D721Med (cell line): ENCODE measurements at places on chromosomes 2 and 18.

DNA sequence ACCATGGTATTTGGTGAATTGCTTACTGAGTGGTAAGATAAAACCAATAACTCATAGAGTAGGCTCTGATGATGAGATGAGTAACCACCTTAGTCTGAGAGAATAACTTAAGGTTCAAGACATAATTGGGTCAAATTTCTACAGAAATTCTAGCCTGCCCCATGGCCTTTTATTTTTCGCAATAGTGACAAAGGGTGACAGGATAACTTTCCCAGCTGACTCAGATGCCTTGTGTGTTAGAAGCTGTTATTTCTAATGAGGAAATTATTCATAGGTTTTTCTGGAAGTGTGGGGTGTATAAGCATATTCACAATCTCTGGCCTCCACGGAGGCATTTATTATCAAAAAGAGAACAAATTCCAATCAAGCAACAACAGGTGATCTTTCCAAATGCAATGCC, 159.0 kb downstream of the NUP35 start:
- DNase-seq = no peak

GRCh38 chr2:199994371-199994770, 39.0 kb downstream of the MAIP1 start:
- no peak for DNase-seq

DNA sequence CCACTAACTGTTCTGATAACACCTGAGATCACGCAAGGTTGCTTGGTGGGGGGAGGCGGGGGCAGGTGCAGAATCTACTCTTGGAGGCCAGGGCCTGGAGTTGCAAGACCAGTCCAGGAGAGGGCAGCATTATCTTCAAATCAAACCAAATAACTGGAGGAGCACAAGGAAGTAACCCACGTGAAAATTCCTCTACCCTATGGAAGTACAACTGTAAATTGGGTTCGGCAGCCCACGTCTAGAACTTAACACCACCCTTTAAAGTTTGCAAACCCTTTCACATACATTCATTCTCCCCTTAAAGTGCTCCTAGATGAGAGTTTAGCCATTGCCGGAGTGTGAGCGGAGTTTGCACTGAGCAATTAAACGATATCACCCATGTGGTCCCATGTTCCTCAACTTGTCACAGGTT, 19.6 kb upstream of the CXCR1 start:
- DNase-seq = peak; percentile 26

DNA sequence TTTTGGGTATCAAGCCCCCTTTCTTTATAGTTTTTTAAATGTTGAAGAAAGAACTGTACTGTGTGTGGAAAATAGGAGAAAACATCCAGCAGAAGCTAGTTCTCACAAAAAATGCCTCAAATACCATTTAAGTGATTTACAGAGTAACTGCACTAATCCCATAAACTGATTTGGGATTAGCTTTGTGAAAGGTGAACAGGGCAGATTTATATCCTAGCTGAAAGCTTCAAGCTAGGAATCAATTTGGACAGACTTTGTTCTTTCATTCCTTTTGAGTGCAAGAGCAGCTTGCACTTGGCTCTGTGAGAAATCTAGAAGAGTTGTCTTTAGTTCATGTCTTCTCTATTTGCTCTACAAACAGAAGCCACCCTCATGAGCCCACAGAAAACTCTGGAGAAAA, 183.9 kb upstream of the VRK2 start:
- no peak for DNase-seq

GRCh38 chr2:120578576-120579352, 156.9 kb upstream of the GLI2 start:
- DNase-seq = no peak

DNA sequence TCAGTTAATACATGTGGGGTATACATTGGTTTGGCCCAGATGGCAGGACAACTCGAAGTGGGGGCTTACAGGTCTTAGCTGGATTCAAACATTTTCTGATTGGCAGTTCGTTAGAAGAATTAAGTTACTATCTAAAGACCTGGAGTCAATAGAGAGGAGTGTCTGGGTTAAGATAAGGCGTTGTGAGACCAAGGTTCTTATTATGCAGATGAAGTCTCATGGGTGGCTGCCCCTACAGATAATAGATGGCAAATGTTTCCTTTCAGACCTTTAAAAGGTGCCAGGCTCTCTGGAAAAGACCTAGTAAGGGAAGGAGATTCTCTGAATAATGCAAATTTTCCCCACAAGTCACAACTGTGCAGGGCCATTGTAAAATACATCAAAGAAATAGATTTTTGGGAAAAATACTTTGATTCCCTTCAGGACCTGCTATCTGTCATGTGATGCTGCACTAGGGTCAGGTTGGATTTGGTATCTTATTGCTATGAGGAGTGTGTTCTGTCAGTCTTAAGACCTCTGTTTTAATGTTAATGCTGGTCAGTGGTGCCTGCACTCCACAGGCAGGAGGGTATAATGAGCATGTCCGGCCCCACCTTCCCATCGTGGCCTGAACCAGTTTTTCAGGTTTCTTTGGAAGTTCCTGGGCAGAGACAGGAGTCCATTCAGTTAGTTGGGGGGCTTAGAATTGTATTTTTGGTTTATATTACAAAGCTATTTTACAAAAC, 14.3 kb upstream of the MC5R start:
- no peak for DNase-seq

DNA sequence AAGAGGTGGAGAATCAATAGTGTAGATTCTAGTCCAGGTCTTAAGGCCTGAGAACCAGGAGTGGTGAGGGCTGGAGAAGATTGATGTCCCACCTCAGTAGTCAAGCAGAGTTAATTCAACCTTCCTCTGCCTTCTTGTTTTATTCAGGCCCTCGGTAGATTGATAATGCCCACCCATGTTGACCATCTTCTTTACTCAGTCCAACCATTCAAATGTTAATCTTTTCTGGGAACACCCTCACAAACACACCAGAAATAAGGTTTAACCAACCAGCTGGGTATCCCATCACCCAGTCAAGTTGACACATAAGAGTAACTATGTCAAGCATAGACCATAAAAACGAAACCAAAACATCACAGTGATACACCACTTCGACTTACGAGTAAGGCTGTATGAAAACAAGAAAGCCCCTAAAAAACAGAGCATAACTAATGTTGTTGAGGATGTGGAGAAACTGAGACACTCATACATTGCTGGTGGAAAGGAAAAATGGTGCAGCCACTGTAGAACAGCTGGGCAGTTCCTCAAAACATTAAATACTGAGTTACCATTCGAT, 57.5 kb downstream of the SLC35F5 start:
- DNase-seq = no peak

DNA sequence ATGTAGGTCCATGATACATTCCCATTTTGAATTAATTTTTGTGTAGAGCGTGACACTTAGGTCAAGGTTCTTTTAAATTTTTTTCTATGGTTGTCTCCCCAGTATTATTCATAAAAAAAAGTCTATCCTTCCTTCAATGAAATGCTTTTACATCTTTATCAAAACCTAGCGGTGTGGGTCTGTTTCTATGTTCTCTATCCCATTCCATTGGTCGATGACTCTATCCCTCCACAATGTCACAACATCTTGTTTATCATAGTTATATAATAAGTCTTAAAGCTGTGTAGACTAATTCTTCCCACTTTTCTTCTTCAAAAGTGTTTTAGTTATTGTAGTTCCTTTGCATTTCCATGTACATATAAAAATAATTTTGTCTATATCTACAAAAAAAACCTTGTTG, 47.2 kb upstream of the GPR17 start:
- no peak for DNase-seq

DNA sequence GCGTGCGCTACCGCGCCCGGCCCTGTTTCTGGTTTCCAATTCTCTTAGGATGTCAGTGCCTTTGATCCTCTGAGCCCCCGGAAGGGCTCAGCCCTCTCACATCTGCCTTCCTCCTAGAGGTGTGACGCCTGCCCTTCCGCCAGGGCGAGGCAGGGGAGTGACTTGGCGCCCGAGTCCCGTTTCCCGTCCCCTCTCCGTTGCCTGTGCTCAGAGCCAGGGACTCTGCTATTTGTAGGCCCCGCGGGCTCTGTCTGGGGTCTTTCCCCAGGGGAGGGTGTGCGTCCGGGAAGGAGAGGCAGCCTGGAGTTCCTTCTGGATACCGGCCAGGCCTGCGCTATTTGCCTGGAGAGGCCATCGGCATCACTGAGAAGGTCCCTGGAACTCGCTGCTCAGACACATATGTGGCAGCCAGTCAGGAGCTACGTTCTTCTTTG, 103.7 kb upstream of the TAF1B start:
- no peak for DNase-seq

DNA sequence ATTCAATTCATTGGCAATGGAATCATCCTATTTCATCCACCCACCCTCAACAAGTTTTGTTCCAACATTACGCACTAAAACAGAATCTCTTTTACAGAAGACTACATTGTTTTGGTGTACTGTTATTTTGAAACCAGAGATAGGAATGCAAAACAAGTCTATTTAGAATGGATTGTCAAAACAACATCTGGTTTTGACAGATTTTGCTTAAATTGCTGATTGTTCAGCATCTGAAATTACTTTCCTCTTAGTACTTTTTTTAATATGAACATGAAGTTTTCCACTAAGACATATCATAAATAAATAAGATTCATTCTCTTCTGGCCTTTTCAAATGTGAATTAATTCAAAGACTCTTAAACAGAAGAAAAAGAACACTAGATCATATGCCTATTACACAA, 323.9 kb upstream of the TFPI start:
- DNase-seq = no peak

DNA sequence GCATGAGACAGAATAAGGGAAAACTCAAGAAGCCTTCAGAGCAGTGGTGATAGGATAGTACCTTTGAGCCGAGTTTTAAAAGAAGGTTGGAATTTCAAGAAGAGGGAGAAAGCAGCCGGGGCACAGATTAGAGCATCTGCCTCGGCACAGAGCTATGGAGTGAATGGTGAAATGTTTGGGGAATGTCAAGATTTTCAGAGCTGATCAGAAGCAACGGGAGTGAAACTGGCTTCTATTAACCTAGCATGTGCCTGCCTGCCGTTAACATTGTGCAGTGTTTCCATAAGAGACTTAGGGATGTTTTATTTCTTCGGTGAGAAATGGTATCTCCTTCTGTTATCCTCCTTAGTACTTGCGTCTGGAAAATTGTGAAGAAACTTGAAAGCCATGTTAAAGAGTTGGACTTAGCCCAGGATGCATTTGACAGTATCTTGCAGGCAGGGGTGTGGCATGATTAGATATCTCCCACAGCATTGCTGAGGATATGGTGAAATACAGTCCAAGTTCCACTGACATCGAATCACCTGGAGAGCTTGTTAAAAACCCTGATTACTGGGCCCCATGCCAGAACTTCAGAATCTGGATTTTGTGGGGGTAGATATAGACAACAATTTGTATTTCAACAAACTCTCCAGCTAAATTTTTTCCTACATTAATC, 96.8 kb upstream of the PPP1CB start:
- DNase-seq = no peak

- DNase-seq = no peak
Measured at GRCh38 chr2:24616616-24617015, 125.6 kb downstream of the NCOA1 start.
